ENCODE measurements at places on chromosomes 1 and 21.

GRCh38 chr1:79373481-79374125 lies 367.1 kb upstream of the ADGRL4 start:
- DNase-seq, result no peak

- no peak for DNase-seq
Measured at GRCh38 chr1:55951291-55951690, 628.1 kb downstream of the PLPP3 start.

DNA sequence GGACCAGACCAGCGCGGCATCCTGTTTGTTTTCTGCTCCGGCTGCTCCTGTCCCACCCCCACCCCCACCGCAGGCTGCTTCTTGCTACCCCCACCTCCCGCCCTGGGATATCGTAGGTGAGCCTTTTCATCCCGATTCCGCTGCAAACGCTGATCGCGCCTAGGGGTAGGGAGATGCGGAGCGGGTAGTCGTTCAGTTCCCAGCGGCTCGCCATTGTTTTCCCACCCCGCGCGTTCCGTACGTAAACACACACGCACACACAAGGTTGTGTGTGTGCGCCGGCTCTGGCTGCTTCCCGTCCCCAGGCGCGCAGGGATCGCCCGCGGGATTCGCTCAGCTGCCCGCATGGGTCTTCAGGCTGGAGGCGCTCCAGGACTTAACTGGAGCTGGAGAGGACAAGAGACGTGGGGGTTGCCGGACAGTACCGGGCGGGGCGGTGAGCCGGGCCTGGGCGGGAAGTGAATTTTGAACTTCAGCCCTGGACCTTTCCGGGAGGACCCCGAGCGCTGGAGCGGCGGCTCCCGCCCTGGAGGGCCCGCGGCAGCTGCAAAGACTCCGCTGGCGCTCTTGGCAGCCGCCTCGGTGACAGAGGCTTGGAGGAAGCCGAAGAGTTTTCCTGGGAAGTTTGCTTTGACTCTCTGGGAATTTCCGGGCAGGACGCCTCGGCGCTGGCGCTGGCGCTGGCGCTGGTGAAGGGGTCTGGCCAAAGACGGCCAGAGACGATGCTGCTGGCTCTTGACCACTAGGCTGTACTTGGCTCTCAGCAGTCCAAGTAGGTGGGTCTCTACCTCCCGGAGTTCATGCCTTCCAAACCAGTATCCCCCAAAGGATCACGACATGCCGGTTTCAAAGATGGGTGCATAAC lies 1.6 kb downstream of the SOX13 start:
- no peak for DNase-seq

GRCh38 chr1:205543351-205544301 lies 39.2 kb downstream of the CDK18 start:
- DNase-seq, result peak; percentile 84

DNA sequence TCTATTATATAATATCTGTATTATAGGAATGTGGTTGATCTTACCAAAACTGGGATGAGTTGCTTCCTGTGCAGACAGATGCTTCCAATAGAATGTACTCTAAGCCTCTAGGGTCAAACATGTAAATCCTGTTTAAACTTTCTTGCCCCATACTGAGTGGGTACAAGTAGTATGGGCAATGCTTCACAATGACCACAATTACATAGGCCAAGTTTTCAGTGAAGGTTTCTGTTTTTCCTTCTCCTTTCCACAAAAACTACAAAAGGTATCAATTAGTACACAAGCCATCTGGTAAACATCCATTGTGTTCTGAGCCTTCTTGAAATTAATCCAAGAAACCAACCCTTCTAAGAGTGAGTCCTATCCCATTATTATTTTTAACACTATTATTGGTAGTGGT lies 16.8 kb downstream of the OTUD7B start:
- no peak for DNase-seq

DNA sequence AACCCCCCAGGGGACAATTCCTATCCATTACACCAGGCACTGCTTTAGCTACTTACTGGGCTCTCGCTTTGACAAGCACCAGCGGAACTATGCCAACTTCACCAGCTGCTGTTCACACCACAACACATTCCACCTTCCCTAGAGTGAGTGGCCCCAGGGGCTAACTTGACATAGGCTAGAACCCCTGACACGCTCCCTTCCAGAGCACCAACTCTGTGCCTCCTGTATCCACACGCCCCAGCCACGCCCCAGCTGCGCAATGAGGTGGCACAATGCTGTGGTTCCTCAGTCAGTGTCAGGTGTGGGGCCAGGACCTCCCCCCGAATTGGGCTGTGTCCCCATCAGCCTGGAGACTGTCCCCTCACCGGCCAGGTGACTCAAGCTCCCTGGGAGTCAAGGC lies 11.7 kb upstream of the FGR start:
- no peak for DNase-seq

GRCh38 chr1:10494418-10494753 lies 19.6 kb downstream of the PEX14 start:
- DNase-seq, result no peak

DNA sequence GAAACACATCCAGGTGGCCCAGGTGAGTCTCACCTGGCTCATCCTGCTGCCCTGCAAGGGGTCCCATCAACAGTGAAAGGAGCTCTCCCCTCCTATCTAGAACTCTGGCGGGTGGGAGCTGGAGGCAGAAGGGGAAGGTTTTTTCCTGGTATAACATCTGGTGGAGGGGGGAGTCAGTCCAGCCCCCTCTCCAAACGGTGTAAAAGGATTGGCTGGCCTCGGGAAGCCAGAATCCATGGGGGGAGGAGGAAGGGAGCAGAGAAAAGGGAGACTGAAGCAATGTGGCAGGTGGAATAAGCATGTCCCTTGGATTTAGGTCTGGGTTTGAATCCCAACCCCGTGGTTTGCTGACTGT lies 1.2 kb upstream of the CAMK2N1 start:
- no peak for DNase-seq

- DNase-seq, result no peak
Measured at GRCh38 chr1:79539001-79539400, 532.5 kb upstream of the ADGRL4 start.

- no peak for DNase-seq
Measured at GRCh38 chr1:93566227-93566626, 115.4 kb downstream of the BCAR3 start.

- DNase-seq, result no peak
Measured at GRCh38 chr1:248792342-248792741, 33.4 kb downstream of the SH3BP5L start.

GRCh38 chr21:25457946-25458345 lies 149.3 kb downstream of the MRPL39 start:
- no peak for DNase-seq

- DNase-seq, result peak; percentile 85
Measured at GRCh38 chr1:54965624-54966340, 14.6 kb upstream of the TMEM61 start.

DNA sequence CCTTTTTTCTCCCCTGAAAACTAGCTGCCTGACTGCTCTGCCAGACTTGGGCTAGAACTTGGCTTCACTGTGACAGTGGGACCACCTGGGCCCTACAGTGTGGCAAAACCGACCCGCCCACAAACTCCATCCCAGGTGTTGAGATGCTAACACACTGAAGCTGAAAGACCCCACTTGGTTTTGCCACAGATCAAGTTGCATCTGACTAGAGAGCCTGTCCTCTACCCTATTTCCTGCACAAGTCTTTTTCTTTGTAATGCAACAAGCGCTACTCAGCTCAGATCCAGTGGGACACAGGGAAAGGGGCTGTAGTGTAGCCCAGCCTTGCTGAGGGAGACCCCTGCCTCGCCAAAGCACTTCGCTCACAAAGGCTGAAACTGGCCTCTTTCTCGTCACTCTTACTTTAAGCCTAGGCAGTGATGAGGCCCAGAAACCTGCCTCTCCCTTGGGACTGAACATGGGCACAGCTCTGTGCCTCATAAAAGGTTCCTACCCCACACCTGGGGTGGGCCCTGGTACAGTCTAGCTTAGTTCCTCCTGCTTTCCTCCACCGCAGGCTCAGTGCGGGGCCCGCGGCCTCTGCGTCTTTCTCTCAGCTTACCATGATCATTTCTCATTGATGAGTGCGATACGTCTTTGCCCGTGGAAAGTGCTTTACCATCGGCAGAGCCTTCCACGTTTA lies 9.7 kb downstream of the ALPL start:
- no peak for DNase-seq

DNA sequence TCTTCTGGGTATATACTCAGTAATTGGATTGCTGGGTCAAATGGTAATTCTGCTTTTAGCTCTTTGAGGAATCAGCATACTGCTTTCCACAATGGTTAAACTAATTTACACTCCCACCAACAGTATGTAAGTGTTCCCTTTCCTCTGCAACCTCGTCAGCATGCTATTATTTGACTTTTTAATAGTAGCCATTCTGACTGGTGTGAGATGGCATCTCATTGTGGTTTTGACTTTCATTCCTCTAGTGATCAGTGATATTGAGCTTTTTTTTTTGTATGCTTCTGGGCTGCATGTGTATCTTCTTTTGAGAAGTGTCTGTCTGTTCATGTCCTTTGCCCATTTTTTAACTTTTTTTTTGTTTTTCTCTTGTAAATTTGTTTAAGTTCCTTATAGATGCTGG lies 279.4 kb downstream of the PTGER3 start:
- DNase-seq, result no peak

GRCh38 chr1:43441166-43441893 lies 12.4 kb downstream of the HYI start:
- DNase-seq, result no peak

- no peak for DNase-seq
Measured at GRCh38 chr1:234863551-234863971, 253.6 kb upstream of the IRF2BP2 start.

- peak; percentile 20 for DNase-seq
Measured at GRCh38 chr1:178540646-178541045, 27.7 kb downstream of the TEX35 start.

GRCh38 chr1:116573431-116574095 lies 2.7 kb upstream of the CD58 start:
- no peak for DNase-seq

GRCh38 chr1:37795340-37796125 lies 1.9 kb downstream of the MANEAL start:
- no peak for DNase-seq

DNA sequence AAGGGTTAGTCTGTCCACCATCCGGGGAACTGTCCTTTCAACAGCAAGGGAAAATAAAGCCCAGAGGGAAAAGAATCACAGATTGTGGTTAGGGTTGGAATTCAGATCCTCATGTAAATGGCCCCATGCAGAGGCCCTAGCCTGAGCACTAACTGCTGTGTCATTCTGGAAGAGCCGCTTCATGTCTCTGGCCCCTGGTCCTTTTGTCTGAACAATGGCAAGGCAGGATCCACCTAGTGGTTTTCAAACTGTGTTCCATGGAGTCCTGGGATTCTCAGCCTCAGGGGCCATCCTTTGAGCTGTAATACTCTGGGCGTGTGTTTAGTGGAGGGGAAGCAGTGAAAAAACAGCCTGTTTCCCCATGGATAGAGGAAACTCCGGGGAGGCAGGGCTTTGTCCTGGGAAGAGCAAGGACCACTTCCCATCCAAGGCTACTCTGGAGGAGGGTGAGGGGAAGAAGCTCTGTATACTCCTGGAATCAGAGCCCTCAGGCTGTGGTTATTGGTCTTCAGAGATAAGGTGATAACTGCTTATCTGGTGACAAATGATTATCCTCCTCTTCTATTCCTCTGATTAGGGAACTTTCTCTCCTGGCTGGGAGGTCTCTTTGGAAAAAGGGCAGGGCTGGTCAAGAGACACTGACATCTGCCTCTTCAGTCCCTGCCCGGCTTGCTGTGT lies 19.2 kb downstream of the PAX7 start:
- DNase-seq, result no peak

DNA sequence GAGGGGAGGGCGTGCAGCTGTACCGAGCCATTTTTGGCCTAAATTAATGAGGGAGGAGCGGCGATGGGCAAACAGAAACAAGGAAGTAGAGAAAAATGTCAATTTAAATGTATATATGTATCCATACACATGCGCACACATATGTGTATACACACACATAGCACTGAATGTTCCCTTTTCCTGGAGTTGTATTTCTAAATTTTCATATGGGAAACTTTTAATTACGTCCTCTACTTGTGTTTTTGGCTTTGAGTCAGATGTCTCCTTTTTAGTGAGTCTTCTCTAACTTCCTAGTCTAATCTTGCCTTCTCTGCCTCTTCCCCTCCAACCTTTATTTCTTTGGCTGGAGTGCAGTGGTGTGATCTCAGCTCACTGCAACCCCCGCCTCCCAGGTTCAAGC lies 15.4 kb upstream of the CYYR1 start:
- DNase-seq, result no peak

- no peak for DNase-seq
Measured at GRCh38 chr1:19511116-19511515, 25.8 kb upstream of the CAPZB start.

- DNase-seq, result no peak
Measured at GRCh38 chr1:224767031-224767430, 150.9 kb downstream of the CNIH3 start.

DNA sequence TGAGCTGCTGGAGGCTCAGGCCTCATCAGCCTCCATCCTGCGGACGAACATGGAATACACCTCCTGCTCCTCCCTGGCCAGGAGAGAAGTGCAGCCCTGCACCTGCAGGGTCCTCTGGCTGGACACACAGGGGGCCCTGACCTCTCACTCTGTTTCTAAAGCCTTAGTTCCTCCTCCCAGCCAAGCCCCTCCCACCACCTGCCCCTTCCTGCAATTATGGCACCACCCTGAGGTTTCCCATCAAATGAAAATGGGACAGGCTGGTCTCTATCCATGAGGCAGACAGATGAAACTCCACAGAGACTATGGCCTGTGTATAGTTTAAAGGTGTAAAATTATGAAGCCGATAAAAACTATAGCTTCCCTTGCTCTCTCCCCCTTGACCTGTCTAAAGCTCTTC lies 42.6 kb downstream of the CACNA1S start:
- no peak for DNase-seq

DNA sequence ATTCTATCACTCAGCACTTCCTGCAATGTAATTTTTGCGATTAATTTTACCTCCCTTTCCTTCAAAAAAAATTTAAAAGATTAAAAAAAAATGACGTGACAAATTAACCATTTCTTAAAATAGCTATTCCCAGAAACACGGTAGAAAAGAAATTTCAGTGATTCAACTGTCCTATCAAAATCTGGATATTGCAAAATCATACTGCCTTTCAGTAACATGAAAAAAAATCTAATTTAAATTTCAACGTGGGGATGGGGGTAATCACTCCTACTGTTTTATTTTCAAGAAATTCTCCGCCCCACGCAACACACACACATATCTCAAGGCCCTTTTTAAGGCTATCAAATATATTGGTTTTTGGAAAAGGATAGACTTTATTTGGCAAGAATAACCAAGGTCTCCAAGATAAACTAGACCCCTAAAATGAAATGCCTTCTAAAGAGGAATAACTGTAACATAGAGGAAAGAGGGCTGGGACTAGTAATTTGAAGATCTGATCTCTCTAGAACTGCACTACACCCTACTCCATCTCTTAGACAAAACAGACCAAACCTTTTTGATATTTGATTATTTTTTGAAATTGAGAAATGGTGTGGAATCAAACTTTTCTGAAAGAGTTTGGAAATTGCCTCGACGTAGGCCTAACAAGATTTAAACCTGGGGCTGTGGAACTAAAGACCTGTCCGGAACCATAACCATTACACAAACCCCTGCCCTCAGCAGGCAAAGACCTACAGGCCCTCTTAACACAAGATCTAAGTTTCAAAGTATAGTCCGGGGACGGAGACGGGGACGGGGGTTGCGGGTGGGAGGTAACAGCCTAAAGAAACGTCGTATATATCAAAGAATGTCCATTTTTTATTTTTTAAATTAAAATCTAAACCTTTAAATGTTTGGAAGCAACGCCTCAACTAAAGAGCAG lies 941 bp downstream of the ARNT start:
- no peak for DNase-seq

GRCh38 chr21:36976882-36977651 lies 10.6 kb upstream of the HLCS start:
- no peak for DNase-seq

- DNase-seq, result no peak
Measured at GRCh38 chr1:66292944-66293343, 241.0 kb upstream of the SGIP1 start.

Data from suprapubic skin (tissue), 4 donors.